ENCODE measurements at places on chromosomes 7 and 10. TPM values are rescaled to one million over a fixed set of nuclear protein-coding genes. Genes with fewer than 3 reads are reported as not detected.

DNA sequence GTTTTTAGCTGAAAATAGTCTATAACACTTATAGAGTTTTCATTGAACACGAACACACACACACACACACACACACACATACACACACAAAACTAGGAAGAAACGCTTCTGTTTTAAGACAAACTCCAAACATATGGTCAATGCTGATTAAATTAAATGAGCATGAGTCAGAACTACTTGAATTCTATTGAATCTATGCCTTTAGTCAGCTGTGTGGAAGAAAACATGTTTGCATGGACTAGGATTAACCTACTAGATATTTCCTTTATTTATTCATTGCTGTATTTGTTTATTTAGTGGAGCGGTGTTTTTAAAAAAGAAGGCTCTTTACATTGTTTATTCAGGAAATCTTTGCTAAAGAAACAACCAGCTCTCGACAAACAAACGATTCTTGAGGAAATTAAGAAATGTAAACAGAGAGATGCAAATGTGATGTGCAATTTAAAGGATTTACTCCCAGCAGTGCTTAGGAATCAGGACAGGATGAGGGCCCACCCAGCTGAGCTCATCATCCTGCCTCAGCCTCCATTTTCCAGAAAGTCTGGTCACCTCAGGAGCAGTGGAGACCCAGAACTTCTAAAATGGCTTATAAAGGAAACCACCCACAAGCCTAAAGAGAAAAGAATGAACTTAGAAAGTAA is 83.2 kb downstream of the PDE1C start:
- H3K4me3 ChIP-seq: no peak overlapping the region
- no peaks in the 10 kb centered on the region for H3K36me3 ChIP-seq
- no peak for DNase-seq

DNA sequence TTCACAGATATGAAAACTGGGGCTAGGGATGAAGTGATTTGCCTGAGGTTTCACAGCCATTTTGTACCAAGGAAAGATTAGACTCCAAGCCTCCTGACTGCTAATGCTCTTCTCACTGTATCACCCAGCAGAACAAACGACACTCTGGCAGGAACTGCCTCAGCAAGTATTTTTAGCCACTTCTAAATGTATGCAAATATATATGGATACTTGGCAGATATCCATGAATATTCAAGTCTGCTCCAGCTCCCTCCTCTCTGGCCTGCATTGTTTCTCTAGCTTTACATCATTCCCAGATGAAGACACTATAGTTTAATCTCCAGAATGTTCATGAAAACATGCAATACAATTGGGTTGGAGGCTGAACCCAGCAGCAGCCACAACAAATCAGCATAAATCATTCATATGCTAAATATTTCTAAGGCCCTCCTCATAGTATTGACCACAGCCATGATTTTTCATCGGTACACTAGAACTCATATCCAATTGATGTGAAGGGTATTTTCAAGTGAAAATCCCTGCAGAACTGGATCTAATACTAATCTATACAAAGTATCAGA is 65.5 kb downstream of the HPSE2 start:
- no peaks in the 10 kb centered on the region for H3K4me1 ChIP-seq
- no peaks in the 10 kb centered on the region for H3K36me3 ChIP-seq
- DNase-seq: no peak
- H3K27ac ChIP-seq: no peak overlapping the region
- H3K27me3 ChIP-seq: peaks cover 2% of the 10 kb centered on the region

DNA sequence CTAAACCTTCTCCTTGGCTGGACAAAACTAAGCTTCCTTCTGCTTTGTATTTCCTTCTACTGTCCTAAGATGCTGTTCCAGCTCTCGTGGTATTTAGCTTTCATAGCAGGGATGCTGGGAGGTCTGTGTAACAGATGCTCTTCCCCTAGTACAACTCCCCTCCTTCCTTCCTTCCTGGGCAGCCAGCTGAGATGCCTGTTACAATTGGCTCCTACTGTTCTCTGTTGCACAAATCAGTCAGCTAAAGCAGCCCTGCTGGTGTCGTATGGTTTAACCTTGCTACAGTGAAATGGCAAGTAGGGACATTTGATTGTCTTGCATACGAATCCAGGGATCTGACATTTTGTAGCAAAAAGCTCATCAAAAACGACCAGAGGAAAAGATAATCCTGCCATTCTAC is 143.8 kb downstream of the ARHGAP21 start:
- no peak for DNase-seq
- no peak overlapping the region for H3K4me3 ChIP-seq
- H3K27ac ChIP-seq: no peak overlapping the region
- H3K4me1 ChIP-seq: peaks cover 10% of the 10 kb centered on the region
- peaks cover 4% of the 10 kb centered on the region for H3K36me3 ChIP-seq
- peaks cover 7% of the 10 kb centered on the region for H3K27me3 ChIP-seq

- H3K4me3 ChIP-seq: no peak overlapping the region
- peaks cover 12% of the 10 kb centered on the region for H3K4me1 ChIP-seq
- H3K27me3 ChIP-seq: no peaks in the 10 kb centered on the region
- no peak overlapping the region for H3K27ac ChIP-seq
- H3K36me3 ChIP-seq: no peaks in the 10 kb centered on the region
- peak; percentile 42 for DNase-seq
These were observed 50.0 kb downstream of the PLXNA4 start for GRCh38 chr7:132526111-132526740.

GRCh38 chr10:130758529-130758928 is 553.0 kb downstream of the TCERG1L start:
- H3K27ac ChIP-seq: no peak overlapping the region
- H3K4me1 ChIP-seq: no peaks in the 10 kb centered on the region
- H3K36me3 ChIP-seq: no peaks in the 10 kb centered on the region

DNA sequence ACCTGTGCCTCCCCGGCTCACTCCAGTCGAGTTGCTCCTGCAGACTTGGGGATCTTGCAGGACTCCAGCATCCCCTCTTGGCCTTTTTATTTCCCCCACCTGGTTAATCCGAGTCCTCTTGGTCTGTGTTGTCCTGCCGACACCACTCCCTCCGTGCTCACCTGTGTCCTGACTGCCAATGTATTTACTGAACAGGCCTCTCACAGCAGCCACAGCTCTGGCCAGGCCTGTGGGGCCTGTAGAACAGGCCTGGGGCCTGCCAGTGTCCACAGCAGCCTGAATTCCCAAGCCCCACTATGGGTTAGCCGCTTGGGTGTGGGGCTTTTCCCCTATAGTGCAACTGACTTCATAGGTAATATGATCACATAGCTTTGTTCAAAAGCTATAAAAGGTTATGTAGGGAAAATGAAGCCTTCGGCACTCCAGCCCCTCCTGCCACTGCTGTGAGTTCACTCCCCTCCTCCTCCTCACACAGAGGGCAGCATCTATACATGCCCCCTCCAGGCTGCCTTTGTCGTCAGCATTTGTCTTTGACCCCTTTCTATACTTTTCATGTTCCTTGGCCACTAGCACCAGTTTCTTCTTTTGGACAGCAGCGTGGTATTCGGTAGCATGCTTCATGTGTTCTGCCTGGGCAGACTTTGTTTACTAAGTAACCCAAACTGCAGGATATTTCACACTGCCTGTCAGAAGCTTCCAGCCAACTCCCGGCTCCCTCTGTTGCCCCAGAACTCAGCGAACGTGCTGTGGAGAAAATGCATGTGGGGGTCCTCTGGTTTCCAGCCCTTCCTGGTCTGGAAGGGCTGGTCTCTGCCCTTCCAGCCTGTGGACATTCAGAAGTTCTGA is 46.1 kb downstream of the ZNF467 start:
- DNase-seq: no peak
- no peaks in the 10 kb centered on the region for H3K27me3 ChIP-seq
- H3K4me1 ChIP-seq: no peaks in the 10 kb centered on the region
- peaks cover 14% of the 10 kb centered on the region for H3K36me3 ChIP-seq
- no peak overlapping the region for H3K4me3 ChIP-seq
- H3K27ac ChIP-seq: no peak overlapping the region

GRCh38 chr7:133470-133869 is 58.9 kb upstream of the FAM20C start:
- H3K36me3 ChIP-seq: no peaks in the 10 kb centered on the region
- H3K27me3 ChIP-seq: no peaks in the 10 kb centered on the region
- H3K27ac ChIP-seq: no peak overlapping the region
- H3K4me1 ChIP-seq: no peaks in the 10 kb centered on the region

- no peaks in the 10 kb centered on the region for H3K4me1 ChIP-seq
- no peak for DNase-seq
- H3K27ac ChIP-seq: no peak overlapping the region
- H3K27me3 ChIP-seq: peaks cover 3% of the 10 kb centered on the region
- no peak overlapping the region for H3K4me3 ChIP-seq
- H3K36me3 ChIP-seq: no peaks in the 10 kb centered on the region
These were observed 18.9 kb upstream of the NRBF2 start for GRCh38 chr10:63114031-63114814.

Gene EIF3A
- total RNA-seq: 120 TPM

Gene PDE1C
- not detected for total RNA-seq

Gene WNT2
- total RNA-seq: not detected

Gene GRID1
- not detected for total RNA-seq

Gene SKIDA1
- total RNA-seq: not detected
